Erythroblast (primary cell): ENCODE measurements at places on chromosomes 4 and X.

DNA sequence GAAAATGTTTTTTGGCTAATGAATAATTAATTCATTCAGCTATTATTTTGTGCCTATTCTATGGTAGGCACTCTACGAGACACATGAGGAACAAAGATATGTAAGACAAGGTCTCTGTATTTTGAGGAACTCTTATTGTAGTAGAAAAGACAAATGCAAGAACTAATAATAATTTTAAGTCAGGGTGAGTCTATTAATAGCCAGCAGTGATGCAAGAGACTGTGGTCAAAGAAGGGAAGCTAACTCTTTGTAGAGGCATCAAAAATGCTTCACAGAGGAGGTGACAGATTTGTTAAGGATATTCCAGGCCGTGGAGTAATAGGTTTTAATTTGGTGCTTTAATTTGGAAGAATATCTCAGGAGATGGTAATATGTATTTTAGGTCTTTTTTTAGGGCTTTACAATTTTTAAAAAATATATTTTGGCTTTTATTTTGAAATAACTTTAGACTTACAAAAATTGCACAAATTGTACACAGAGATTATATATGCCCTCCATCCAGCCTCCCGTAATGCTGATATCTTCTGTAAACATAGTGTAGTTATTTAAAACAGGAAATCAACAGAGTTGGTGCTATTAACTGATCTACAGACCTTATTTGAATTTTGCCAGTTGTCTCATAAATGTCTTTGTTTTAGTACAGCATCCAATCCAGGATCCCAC is 48.1 kb downstream of the DCLK2 start:
- no peak for DNase-seq

DNA sequence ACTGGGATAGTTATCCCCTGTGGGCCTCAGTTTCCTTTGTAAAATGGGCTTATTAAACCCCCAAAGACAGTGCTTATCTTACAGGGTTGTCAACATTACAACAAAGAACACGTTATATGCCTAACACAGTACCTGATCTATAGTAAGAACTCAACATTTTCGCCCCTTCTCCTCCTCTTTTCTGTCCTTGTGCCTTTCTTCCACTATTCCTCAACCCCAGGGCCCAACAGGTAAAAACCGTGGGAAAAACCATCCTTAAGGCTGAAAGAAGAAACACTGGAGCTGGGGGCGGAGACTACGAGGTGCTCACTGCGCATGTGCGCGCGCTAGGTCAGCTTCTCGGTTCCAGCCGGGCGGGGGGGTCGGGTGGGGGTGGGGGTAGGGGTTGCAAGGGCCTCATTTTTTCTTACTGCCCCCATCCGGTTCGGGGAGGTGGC is 426 bp upstream of the XIAP start:
- DNase-seq = peak; percentile 92

DNA sequence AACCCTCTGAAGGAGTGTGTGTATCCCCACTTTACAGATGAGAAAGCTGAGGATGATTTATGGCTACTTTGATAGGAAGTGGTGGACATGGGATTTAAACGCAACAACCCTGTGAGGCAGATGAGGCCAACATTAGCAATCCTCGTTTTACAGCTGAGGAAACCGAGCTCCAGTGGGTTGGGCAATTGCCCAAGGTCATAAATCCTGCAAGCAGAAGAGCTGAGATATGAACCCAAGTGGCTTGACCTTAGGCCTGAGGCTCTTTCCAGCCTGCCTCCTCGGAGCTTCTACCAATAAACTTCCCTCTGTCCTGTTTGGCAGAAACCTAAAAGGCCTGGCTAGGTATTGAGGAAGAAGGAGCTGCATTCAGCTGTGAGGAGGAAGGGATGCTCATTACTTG is 185.5 kb upstream of the RBPJ start:
- no peak for DNase-seq

DNA sequence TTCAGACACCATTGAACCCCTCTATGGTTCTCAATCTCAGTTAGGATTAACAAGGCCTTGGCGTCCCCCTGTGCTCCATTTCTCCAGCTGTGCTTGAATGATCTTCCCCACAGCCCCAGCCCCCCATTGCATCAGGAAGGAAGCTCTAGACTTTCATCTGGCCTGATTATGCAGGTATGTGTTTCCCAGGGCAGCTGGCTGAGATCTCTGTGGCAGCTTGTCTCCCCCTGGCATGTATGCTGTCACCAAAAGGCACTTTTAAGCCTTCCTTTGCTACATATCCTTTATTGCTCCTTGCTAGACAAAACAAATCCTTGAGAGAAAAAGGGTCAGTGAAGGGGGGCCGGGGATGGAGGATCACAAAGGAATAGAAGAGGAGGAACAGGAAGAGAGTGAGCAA is 1056.0 kb upstream of the SLIT2 start:
- no peak for DNase-seq

GRCh38 chr4:154234576-154234975 is 257.0 kb downstream of the DCHS2 start:
- DNase-seq = no peak

DNA sequence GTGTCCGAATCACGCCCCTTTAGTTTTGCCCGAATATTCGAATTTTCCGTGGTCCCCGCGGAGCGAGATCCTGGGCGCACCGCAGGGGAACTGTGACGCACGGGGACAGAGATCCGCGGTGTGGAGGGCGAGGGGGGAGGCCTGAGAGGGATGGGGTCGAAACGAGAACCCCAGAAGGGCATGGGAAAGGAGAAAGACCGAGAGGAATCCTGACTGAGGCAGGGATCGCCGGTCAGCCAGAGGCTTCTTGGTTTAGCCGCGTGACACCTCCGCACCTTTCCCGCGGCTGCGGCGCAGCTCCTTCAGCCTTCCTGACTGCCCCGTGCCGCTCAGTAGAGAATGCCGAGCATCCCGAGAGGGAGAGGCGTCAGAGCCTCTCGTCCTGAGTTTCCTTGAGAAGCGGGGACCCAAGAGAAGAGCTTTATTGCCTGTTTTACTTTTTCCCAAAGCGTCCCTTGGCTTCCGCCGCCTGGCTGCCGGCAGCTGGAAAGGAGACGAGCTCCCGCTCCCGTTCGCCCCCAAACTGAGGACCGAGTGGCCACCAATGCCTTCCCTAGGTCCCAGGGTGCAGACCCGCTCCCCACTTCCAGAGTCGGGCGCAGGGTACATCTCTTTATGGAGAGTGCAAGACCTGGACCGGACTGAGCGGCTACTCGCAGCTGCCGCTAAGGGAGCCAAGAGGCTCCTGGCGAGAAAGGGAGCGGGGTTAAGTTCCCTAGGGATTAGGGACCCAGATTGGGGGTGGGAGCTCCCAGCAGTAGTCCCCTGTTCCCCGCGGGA is 911 bp upstream of the GPR50 start:
- no peak for DNase-seq

DNA sequence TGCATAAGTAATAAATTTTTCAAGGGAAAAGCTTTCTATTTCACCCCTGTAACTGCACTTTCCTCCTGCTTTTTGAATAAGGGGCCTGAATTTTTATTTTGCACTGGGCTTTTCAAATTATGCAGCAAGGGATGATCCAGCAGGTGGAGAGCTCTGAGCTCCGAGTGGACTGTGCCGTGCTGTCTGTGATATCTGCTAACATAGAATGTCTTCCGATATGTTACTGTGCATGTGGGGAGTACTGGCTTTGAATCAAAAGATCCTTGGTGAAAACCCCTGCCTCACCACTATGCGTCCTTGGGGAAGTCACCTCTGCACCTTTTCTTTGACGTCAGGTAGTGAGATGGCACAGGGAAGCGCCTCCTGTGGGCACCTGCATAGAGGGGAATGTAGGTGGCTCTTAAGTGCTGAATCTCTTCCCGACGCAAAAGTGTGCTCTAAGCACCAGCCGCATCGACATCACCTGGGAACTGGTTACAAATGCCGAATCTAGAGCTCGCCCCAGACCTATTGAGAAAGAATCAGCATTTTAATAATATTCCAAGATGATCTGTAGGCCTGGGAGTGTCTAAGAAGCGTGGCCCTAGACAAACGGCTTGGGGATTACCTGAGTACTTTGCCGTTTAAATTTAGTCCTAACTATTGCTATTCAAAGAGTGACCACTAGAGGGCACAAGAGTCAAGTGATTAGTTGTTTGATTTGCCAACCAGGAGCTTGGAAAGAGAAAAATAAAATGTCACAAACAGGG is 19.2 kb upstream of the WFS1 start:
- peak; percentile 49 for DNase-seq

DNA sequence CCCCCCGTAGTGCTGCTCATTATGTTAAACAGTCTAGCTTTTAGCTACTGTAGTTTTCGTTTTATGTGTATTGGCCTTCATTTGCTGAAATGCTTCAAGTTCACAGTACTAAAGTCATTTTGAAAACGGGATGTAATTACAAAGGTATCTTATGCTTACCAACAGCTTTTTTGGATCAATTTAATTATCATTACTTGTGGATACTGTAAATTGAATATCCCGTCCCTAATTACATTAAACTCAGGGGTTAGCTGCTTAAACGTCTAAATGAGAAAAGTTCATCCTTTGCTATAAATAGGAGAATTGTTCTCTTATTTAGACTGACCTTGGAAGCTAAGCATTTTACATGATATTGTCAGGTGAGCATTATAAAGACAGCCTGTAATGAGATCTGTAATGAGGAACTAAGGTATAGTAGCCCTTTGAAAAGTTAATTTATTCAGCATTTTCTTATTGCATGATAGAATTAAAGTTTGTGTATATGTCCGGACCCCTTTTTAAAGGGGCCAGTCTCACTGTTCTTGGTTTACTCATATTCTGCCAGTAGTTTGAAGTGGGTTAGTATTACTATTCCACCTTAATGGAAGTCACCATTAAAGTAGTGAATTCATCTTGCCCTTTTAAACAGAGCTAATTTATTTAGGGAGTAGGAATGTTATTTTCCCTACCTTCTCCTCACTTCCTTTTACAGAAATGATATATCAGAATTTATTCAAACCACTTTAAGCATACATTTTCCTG is 252.6 kb downstream of the TENM3 start:
- DNase-seq = no peak

- DNase-seq = no peak
Observed at GRCh38 chrX:74422576-74423288, 1.4 kb downstream of the SLC16A2 start.

- peak; percentile 44 for DNase-seq
Observed at GRCh38 chrX:13110433-13111324, 66.3 kb upstream of the FAM9C start.

GRCh38 chr4:152735396-152735859 is 44.1 kb downstream of the TIGD4 start:
- peak; percentile 49 for DNase-seq

DNA sequence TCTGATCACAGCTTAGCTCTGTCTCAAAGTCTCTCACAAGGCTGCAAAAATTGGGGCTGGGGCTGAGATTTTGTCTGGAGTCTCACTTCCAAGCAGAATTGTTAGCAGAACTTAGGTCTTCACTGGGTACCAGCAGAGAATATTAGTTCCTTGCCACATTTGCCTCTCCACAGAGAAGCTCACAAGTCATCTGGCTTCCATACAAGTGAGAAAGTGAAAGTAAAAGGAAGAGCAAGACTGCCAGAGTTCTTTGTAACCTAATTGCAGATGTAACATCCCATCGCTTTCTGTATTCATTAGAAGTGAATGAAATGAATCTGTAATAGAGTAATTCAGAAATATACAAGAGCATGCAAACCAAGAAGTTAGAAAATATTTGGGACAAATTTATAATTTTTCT is 624.1 kb upstream of the GNPDA2 start:
- no peak for DNase-seq

GRCh38 chr4:374298-375160 is 36.9 kb downstream of the ZNF141 start:
- no peak for DNase-seq

DNA sequence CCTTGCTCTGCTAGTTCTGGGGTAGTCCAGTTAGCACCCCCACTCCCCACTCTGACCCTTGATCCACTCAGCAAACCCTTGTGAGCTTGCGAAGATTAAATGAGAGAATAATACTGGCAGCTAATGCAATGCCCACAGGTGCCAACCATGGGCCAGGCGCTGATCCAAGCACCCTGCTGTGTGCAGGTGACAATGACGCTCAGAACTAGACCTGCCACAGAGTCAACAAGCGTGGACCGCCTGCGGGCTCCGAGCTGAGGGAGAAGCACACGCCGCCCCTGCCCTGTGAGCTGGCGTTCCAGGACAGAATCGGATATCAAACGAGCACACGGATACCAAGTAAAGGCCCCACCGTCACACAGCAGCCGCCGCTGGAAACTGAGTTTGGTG is 129.2 kb downstream of the FAM53A start:
- no peak for DNase-seq

DNA sequence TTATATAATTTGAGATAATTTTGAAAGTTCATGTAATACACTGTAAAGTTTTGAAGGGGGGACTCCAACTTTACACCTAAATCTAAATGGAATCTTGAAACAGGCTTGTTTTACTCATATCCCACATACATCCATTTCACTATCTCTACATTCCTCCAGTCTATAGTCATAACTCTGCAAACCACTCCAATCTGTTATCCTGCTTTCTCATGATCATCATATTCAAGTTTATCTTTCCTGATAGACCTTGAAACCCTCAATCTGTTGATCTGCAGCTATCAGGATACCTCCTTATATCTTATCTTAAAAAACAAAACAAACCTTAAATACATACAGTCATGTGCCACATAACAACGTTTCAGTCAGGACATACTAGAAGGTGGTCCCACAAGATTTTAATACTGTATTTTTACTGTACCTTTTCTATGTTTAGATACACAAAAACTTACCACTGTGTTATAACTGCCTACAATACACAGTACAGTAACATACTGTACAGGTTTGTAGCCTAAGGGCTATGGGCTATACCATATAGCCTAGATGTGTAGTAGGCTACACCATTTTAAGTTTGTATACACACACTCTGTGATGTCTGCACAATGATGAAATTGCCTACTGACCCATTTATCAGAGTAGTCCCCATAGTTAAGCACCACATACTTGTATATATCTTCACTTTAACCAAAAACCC is 14.0 kb downstream of the CHIC2 start:
- DNase-seq = no peak

DNA sequence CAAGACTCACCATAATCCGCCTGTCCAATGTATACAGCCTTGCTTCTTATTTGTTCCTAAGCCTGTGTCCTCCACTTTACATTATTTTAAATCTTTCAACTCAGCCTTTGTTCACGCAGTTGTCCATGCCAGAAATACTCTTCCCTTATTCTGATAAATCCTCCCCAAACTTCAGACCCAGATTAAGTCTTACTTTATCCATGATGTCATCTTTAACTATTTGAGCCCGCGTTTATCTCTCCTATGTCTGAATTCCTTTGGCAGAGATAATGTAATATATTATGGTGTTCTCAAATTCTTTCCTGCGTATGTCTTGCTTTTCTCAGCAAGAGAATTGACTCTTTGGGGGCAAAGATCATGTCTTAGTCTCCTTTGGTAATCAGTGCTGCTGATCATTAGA is 129.6 kb downstream of the LUZP4 start:
- DNase-seq = no peak

- DNase-seq = no peak
Observed at GRCh38 chr4:55682295-55682694, 46.2 kb upstream of the NMU start.

DNA sequence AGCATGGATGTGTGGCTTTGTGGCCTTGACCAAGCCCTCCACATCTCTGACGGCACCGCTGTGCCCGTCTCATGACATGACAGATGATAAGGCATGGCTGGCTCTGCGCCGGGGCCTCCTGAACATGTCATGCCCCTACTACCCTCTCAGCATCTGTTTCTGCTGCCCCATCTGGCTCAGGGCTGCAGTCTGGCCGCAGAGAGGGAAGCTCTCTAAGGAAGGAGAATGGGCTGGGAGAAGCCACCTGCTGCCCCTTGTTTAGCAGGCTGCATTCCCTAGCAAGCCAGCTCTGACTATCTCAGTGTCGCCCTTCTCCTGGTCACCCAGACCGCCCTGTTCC is 7.2 kb downstream of the ZNF185 start:
- no peak for DNase-seq

GRCh38 chr4:99405433-99406115 is 29.6 kb downstream of the ADH7 start:
- DNase-seq = peak; percentile 52

- DNase-seq = no peak
Observed at GRCh38 chr4:72513227-72513626, 55.8 kb downstream of the ADAMTS3 start.
